Choroid plexus epithelial cell (primary cell): ENCODE measurements at places on chromosomes 6 and 20.

- DNase-seq = peak; percentile 23
Observed at GRCh38 chr6:127397729-127398630, 54.6 kb upstream of the ECHDC1 start.

GRCh38 chr20:50635676-50636600 is 55.4 kb downstream of the RIPOR3 start:
- peak; percentile 69 for DNase-seq

GRCh38 chr6:155487371-155488130 is 31.9 kb upstream of the NOX3 start:
- no peak for DNase-seq

- no peak for DNase-seq
Observed at GRCh38 chr20:49641683-49642656, 71.7 kb downstream of the B4GALT5 start.

DNA sequence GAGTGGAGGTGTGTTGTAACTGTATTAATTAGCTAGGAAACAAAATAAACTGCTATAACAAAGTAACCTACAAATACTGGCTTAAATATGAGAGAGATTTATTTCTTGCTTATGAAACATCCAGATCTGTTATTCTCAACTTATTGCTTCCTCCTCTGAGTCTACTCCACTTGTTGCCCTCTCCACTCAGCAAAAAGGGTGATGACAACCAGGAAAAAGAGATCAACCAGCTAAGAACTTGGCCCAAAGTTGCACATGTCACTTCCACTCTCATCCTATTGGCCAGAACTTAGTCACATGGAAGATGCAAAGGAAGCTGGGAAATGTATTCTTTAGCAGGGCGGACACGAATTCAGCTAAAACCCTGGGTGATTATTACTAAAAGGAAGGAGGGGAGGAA is 5.2 kb upstream of the TP53RK start:
- peak; percentile 81 for DNase-seq

- DNase-seq = no peak
Observed at GRCh38 chr20:16428112-16428511, 145.1 kb downstream of the KIF16B start.

DNA sequence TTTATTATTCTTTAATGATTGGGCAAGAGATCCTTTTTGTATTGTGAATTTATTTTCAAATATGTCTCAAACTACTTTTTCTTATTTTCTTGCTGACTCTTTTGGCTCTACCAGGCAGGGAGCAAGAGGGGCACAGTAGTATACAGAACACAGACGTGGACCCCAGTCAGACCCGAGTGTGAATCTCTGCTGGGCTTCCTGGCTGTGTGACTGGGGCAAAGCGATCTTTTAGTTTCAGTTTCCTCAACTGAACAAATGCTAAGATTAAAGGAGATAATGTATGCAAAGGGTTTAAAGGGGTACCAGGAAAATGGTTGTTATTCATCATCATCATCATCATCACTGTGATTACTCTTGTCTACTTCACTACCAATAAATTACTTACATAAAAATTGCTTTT is 317.5 kb downstream of the HIVEP2 start:
- DNase-seq = no peak

DNA sequence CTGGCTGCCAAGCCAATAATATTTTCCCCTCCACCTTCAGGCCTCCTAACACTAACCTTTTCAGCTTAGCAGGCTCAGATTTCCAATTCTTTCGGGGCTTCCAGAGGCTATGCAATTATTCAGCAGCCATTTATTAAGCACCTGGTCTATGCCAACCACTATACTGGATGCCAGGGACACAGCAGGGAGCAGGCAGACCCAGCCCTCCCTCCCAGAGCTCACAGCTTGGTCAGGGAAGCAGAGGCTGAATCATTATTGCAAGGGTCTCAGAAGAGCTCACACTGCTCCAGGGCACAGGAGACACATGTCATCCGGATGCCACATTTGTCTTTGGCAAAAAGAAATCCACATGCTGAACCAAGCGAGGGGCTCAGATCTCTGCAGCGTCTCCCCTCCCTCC is 1.3 kb downstream of the BPIFB1 start:
- no peak for DNase-seq

DNA sequence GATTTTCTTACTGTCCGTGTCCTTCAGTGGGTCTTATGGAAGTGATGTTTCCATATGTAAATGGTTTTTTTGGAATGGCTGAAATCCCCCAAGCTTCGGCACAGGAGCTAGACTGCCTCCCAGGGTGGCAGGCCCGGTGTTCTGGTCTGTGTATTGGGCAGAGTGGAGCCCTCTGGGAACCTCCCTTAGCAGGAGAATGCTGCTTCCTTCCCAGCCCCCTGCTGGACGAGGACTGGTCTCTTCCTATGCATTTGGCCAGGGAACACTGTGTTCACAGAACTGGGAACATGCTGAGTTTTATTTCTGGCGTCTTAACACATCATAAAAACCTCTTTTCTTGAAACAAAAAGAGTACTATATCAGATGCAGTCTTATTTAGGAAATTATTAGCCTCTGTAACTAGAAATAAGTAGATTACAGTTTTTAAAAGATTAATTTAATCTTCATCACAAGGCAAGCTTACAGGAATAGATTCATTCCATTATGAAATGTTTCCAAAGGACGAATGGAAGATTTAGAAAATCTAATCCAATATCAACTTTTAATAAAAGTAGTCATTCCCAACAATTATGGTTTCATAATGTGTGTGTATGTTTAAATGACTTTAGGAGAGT is 56.6 kb downstream of the SYTL3 start:
- DNase-seq = peak; percentile 79

DNA sequence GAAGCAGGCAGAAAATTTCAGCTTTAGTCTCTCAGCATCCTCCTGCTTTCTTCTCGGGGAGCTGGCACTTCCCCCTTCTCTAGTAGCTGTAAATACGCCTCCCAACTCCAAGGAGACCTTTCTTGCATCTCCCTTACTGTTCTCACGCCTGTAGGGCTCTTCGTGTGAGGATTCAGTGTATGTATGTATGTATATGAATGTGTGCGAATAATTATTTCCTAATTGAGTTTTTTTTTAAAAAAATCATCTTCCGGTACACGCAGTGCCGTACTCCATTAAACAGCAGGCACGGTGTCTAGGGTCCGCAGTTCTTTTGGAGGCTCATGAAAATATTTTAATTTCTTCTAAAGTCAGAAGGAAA is 85.4 kb downstream of the HFE start:
- peak; percentile 54 for DNase-seq

- peak; percentile 43 for DNase-seq
Observed at GRCh38 chr6:15495375-15495901, 167.4 kb downstream of the DTNBP1 start.

DNA sequence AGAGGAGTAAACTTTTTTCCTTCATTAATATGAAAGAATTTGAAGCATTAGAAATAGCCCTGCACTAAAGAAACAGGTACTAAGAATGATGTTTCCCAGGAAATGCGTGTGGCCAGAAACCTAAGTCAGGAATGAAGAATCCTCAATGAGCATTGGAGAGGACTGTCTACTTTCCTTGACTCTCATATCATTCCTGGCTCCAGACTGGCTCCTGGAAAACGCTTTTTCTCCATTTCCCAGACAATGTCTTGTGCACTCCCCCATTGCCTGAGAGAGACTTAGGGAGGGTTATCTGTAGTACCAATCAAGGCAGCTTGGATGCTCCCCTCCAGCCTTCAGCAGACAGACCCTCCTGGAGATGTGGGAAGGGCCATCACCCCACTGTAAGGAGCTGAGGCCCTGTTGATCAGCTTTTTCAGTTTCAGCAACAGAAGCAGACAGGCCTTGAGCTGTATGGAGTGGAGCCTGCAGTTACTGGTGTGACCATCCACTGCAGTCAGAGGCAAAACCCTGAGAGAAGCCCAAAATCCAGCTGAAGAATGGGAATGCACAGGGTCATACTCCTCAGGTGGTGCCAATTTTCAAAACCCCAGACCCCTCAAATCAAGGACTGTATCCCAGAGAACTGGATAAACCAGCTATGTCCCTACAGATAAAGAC is 127.3 kb upstream of the NT5E start:
- DNase-seq = no peak

- no peak for DNase-seq
Observed at GRCh38 chr6:13455552-13455966, 31.8 kb downstream of the GFOD1 start.

DNA sequence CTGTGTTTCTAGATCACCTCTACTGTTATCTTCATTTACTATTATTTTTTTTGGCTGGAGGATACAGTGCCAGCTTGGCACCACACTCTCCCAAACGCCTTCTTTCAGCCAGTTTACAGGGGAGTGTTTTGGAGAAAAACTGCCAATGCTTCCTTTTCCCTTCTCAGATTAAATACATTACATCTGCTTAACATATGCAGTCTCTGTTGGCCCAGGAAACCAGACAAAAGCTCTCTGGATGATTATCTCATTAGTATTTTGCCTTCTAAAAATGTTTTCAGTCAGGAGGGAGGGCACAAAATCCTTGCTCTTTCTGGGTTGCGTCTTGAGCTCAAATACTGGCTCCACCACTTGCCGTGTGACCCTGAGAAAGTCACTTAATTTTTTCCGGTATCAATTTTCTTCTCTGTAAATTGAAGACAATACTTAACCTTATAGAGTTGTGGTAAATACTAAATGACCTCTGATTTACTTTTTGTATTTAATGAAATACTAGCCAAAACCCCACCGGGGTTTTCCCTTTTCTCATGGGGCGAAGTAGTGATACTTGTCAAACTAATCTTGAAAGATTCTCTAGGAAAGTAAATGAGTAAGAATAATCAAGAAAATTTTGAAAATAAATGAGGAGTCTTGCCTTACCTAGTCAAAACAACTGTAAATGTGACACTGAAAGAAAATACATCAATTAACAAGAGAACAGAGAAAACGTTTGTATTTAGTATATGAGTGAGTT is 146.2 kb downstream of the MMS22L start:
- DNase-seq = no peak

- DNase-seq = no peak
Observed at GRCh38 chr6:14635934-14636591, 518.5 kb downstream of the CD83 start.

GRCh38 chr6:15751721-15752350 is 89.0 kb upstream of the DTNBP1 start:
- DNase-seq = peak; percentile 11

GRCh38 chr6:32952817-32953739 is at the start of gene HLA-DMA:
HLA-DMA (minus strand) TSS chr6:32953097; CDS start chr6:32953036, 61 bp downstream.
- peak; percentile 98 for DNase-seq

- no peak for DNase-seq
Observed at GRCh38 chr6:106536851-106537250, 92.4 kb downstream of the RTN4IP1 start.

- peak; percentile 78 for DNase-seq
Observed at GRCh38 chr6:167849846-167850459, 23.2 kb downstream of the AFDN start.

- DNase-seq = no peak
Observed at GRCh38 chr6:125886914-125887313, 69.7 kb upstream of the HINT3 start.

DNA sequence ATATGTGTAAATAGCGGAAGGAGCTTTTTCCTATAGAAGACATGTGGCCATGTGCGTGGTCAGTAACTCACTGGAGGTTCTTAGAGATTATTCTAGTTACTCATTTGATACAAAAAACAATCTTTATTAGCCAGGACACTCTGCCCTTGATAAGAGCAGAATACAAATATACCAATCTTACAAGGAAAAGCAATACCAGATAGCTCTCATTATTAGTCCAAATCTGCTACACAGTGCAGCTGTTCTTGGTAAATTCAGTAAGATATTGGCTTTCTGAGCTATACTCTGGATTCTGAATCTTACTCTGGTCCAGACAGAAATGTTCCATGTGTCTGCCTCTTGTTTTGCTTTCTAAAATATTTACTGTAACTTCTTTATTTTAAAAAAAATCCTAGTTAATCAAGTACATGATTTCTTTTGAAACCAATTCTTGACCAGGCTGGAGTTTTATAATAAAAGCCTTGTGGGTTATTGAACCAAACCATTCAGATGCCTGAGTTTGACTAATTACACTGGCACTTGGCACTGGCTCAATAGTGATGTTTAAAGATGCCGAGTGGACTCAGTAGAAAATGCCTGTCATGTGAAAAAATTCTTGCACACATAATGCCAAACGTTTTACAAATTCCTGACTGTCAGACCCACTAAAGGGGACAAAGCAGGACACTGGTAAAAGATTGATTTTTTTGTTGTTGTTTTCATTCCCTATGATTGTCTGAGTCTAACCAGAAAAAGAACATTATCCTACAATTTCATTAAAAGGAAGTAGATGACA is 242.8 kb upstream of the TCF21 start:
- peak; percentile 77 for DNase-seq

DNA sequence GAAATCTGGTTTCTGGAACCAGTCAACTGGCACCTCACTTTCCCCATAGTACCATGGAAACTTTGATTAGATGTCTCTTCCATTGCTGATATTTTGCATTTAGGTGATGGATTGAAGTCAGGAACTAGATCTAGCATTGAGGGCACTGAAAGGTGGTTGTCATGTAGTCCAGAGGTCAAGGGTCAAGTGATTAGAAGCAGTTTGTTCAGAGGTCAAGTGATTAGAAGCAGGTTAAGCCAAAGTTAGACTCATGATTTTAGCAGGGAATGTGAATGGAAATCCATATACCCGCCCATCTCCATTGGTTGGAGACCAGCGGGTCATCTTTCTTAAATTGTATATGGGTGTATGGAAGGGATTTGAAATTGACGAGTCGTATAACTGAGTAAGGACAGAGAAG is 51.2 kb downstream of the CBFA2T2 start:
- no peak for DNase-seq

GRCh38 chr20:35012227-35013069 is 56.8 kb downstream of the MYH7B start:
- peak; percentile 35 for DNase-seq

DNA sequence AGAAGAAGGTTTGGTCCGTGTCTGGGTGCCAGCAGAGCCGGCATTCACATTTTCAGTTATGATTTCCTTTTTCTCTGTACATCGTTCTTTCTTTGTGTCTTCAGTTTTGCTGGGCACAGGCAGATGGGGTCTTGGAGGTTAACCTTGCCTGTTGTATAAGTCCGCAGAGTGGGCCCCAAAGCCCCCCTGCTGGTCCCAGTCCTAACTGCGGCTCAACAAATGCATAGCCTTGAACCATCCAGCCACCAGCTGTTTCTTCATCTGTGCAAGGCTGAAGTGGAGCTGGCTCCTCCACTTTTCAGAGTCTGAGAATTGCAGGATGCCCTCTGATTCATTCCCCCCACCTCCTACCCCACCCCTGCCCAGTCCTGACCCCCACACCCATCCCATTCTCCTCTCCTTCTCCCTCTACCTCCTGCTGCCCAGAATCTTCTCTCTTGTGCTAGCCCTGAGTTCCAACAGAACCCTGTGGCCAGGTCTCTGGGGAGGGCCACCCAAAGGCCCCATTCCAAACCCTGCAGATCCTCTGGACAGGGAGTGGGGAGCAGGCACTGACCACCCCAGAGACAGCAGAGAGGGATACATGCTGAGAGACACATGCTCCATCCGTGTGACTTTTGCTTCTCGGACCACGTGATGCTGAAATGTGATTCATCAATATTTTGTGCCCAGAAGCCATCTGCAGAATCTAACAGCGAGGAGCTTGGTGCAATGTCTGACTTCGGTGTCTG is 386.5 kb upstream of the SULF2 start:
- DNase-seq = no peak

GRCh38 chr6:66605971-66606370 is 898.9 kb upstream of the EYS start:
- DNase-seq = peak; percentile 39
